ENCODE measurements at places on chromosomes 3 and 15.

DNA sequence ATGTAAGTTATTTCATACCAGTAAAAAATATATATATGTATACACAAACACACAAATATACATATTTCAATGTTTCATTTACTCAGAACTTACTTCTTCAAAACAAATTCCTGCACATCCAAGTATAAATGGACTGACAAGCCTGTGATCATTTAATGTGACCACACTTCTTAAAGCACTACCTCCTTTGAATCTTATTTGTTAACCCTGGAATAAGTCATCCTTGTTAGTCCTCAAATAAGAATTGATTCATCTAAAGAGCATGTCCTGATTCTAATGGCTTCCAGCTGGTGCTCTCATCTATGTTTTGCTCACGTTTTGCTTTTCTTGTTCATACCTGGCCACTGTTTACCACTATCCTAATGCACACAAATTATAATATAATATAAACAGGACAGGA is 103.9 kb upstream of the UBP1 start:
- DNase-seq: no peak

DNA sequence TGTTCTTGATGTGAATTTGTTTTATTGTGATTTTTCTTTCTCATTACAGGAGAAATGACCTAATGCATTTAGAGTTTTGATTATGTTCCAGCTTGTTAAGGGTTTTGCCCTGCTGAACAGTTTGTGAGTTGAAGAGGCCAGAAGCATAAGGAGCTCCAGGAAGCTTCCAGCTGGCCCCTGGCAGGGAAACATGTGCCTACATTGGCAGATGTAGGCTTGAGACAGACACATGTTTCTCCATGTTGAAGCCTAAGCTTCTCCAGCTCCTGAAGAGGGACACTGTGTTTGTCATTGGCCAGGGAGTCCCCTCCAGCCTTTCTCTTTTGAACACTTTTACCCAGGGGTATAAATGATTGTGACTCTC is 88.4 kb downstream of the ASB7 start:
- no peak for DNase-seq

- DNase-seq: no peak
These were observed 175.5 kb upstream of the SLCO3A1 start for GRCh38 chr15:91678003-91678402.

- peak; percentile 85 for DNase-seq
These were observed 123.0 kb upstream of the SPRED1 start for GRCh38 chr15:38129531-38130204.

GRCh38 chr3:123799544-123800361 is 84.4 kb downstream of the MYLK start:
- no peak for DNase-seq

DNA sequence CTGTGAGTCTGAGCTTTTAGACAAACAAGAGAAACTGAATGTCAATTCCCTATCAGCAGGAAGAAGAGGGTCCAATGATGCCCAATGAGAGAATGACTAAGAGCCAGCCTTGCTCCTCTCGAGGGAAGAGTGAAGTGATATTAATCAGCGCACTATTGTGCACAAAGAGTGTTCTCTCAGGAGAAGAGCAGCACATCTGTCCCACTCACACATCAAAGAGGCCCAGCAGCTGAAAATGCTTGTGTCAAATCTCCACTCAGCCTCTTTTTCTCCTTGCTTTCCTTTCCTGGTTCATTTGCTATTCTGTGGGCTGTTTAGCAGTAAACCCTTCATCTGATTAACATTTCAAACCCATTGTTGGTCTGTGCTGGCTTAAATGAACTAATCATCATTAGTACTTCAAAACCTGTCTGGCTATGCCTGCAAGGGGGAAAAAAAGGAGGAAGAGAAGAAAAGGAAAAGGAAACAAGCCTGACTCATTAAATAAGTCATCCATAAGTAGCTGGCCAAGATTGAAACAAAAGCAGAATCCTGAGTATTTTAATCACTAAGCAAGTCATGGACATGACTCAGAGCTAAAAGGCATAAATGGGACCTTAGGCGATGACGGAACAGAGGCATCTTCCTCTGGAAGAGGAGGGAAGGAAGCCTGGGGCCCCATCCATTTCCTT is 912.7 kb downstream of the TUSC7 start:
- no peak for DNase-seq

GRCh38 chr3:63921741-63922482 is 9.7 kb upstream of the SCAANT1 start:
- no peak for DNase-seq

DNA sequence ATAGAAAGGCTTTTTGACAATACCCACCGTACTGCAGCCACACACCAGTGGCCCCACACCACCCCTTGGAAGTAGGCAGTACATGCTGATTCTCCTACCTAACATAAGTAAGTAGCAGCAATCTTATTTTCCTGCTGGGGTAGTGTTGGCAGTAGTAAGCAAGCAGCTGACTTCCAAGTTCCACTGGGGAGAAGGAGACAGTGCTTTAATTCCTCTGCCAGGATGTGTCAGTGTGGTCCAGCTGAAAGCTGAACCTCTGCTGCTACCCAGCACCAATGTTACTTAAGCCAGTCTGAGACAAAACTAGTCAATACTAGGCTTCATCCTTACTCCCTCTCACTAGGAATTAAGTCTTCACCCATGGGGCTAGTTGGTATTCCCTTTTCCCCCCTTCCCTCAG is 74.7 kb downstream of the DZIP3 start:
- DNase-seq: no peak

GRCh38 chr15:70447928-70448698 is 315.2 kb downstream of the UACA start:
- DNase-seq: peak; percentile 45

GRCh38 chr15:75065467-75065850 is 42.1 kb downstream of the PPCDC start:
- no peak for DNase-seq

- DNase-seq: peak; percentile 67
These were observed 34.8 kb downstream of the RBPMS2 start for GRCh38 chr15:64740311-64741170.

- DNase-seq: no peak
These were observed 334.4 kb upstream of the THRB start for GRCh38 chr3:24829011-24829581.

- DNase-seq: no peak
These were observed 20.7 kb upstream of the LRRC2 start for GRCh38 chr3:46586738-46587246.

DNA sequence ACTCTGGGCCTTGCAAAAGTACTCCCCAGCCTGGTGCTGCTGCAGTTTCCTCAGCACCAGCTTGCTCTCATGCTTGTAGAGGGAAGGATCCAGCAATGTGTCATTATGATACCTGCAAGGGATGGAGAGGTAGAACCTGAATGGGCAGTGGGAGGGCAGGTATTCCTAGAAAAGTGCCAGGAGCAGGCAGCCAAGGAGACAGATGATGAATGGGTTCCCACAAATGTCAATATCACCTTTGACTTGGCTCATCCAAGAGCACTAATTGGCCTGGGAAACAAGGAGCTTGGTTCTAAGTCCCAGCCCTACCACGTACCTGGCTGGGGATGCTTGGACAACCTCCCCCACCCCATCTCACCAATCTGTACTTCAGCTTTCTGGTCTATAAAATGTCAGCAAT is 9.4 kb downstream of the CILP start:
- no peak for DNase-seq

DNA sequence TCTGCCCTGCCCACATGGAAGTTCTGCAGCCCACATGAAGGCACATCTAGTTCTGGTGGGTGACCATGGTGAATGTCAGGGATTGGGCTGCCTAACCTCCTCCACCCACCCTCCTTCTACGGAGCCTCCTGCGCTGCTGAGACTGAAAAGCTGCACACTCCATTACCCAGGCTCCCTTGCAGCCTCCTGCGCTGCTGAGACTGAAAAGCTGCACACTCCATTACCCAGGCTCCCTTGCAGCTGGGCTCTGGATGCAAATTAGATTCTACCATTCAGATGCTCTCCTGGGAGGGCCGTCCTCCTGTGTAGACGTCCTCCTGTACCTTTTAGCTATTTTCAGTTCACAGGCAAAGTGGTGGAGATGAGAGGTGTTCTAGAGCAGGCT is 32.1 kb downstream of the POMGNT2 start:
- DNase-seq: no peak

DNA sequence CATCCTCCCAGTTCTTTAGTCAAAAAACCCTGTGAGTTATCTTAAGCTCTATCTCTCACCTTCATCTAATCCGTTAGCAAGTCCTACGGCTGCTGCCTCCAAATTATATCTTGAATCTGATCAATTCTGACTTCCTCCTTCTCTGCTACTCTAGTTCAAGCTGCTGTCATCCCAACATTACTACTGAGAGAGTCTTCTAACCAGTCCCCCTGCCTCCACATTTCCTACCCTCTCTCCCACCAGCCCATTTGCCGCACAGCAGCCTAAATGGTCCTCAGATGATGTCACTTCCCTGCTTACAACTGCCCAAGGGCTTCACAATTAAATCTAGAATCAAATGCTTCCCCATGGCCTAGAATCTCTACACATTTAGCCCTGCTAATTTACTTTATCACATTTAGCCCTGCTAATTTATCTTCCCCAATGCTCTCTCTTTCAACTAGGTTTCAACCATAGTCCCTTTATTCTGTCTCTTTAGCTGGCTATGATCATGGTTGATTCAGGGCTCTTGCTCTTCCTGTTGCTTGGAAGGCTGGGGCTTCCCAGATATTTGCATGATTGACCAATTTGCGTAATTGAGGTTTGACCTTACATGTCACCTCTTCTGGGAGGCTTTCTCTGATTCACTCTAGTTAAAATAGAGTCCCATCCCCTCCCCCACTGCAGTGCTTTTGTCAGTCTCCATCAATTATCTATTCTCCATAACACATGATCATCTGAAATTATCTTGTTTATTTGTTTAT is 11.0 kb upstream of the ARL14 start:
- DNase-seq: no peak

DNA sequence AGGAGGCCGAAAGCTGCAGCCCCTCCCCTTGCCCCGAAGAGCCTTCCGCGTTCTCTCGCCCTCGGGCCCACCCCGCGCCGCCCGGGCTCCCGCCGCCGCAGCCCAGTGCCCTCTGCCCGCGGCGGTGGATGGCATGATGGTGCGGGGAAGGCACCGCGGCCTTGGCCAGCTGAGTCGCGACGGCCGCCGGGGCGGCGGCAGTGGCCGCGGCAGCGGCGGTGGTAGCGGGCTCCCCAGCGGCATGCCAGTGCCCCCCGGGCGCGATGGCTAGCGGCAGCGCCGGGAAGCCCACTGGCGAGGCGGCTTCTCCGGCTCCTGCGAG is 1.2 kb downstream of the TLNRD1 start:
- DNase-seq: no peak

GRCh38 chr3:156491192-156491591 is 63.7 kb downstream of the SSR3 start:
- no peak for DNase-seq

DNA sequence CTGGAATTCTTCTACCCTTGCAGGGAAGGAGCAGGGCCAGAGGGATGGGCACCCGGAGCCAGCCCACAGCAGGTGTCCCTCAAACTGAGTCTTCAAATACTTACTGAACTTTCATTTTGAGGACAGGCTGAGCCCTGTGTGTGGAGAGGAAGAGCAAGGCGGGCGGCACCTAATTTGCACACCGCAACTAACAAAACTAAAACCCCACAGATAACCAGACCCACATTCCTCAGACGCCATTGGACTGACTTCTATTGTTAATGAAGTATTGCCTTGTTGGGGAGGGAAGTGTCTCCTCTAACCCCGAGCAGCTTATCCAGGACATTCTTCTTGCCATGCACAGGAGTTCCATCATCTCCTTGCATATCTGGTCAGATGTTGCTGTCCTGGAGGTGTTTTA is 105.2 kb upstream of the NR2E3 start:
- no peak for DNase-seq

- DNase-seq: no peak
These were observed 10.1 kb upstream of the DCP1A start for GRCh38 chr3:53357458-53357857.

DNA sequence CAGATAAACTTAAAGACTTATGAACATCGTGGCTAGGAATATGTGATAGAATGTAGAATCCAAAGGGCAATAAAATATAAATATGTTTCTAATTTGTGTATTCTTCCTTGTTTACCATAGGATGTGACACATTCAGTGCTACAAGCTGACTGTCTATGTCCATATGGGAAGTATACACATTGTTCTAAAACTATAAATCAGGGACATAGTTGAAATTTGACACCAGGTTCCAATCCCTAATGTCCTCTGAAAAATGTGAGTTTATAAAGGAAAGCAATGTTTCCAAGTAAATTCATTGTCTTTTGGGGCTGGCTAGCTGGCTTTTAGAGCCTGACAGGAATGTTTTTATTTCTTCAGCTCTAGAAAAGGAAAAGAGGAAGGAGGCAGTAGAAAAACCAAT is 273.6 kb downstream of the CNTN4 start:
- DNase-seq: no peak

DNA sequence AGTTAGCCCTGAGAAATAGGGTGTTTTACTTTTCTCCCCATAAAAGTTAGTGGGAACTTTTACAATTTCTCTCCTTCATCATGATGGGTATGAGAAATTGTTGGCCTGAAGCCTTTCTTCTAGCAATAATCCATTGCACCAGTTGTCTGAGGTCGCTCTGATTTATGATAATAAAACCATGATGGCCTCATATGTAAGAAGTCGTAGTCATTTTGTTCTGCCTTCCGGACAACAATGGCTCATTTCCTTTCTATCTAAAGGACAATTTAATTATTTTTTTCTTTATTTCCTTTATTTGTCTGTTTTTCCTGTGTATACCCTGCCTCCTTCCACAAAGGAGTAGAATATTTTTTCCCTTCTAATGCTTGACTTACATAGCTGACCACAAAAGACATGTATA is 31.6 kb upstream of the GNB4 start:
- no peak for DNase-seq

GRCh38 chr3:127114337-127115070 is 78.4 kb upstream of the PRR23E start:
- no peak for DNase-seq

GRCh38 chr3:134824791-134825190 is 29.7 kb downstream of the EPHB1 start:
- peak; percentile 24 for DNase-seq

- DNase-seq: peak; percentile 60
These were observed 4.6 kb upstream of the QRICH1 start for GRCh38 chr3:49098429-49098828.

DNA sequence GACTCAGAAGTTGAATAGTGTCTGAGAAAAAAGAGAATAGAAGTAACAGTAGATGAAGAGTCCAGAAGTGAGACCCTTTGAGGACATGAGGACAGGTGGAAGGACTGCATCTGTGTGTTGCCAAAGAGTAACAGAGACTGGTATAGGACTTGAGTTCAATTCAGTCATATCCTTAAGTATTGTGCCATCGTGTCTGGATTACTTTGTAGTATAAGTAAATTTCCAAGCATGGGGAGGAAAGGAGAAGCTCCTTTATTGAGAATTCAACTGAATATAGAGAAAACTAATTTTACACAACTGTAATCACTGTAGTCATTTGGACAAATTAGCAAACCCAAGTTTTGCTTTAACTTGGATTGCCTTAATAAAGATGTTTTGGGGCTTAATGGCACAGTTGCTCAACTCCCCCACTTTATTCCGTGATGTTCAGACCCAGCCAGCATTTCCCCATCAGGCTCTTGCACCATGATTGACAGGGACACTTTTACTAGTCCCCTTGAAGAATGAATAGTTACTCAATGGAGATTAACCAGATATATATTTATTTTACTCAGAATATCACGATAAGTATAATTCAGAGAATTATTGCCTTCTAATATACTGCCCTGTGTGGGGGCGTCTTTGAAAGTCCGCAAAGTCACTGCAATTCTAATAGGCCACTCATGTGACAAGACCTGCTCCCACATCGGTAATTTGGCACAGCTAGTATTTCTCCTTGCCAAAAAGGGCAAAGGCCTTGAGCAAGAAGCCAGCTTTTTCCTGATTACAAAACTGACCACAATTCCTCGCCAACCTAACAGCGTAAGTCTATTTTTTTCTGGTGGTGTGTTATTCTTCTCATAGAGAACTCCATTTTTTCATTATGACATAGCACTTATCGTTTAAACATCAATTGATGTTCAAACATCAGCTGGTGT is 61.3 kb downstream of the PPARG start:
- peak; percentile 40 for DNase-seq
